ENCODE measurements at places on chromosomes 7 and 10. TPM values are rescaled to one million over a fixed set of nuclear protein-coding genes. Genes with fewer than 3 reads are reported as not detected.

NEUROD6 gene
- total RNA-seq: not detected

TRIL gene
- total RNA-seq: 1.3 TPM

DNA sequence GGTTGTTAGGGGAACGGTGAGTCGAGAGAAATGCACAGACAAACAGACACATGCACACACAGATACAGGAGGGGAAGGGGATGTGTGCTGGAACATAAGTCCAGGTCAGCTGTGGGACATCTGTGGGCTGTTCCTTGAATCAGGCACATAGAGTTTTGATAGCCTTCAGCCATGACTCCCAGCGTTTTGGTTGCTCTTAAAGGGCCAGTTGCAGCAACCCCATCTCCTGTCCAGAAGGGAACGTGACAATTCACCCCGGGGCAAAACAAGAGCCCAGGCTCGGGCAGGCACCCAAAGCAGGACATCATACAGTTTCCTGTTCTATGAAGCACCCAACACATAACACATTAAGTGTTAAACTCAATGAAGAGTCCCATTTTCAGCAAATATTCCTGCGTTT, 9.6 kb downstream of the INSYN2A start:
- H3K27ac ChIP-seq: no peak overlapping the region
- DNase-seq: no peak

GRCh38 chr7:90958647-90959046, 305.6 kb upstream of the FZD1 start:
- H3K4me1 ChIP-seq: peaks cover 12% of the 10 kb centered on the region
- H3K27me3 ChIP-seq: no peaks in the 10 kb centered on the region
- H3K4me3 ChIP-seq: no peak overlapping the region
- no peak for DNase-seq
- H3K27ac ChIP-seq: no peak overlapping the region
- no peaks in the 10 kb centered on the region for H3K36me3 ChIP-seq

DNA sequence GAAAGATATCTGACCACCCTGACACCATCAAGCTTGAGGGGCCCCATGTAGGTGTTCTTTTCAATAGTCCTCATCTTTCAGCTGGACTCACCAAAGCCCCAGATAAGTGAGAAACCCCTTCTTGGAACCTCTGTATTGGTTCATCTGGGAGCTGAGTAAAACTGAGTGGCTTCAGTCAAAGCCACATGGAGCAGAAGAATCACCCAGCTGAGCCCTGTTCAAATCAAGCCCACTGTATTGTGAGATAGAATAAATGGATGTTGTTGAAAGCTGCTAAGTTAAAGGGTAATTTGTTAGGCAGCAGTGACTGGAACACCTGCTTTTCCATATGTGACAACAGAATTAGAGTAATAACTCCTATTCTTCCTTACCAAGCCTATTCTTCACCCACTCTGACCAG, 64.8 kb upstream of the SDK1 start:
- no peak for DNase-seq
- H3K27me3 ChIP-seq: no peaks in the 10 kb centered on the region
- no peak overlapping the region for H3K27ac ChIP-seq
- peaks cover 4% of the 10 kb centered on the region for H3K4me1 ChIP-seq

- no peaks in the 10 kb centered on the region for H3K4me1 ChIP-seq
- DNase-seq: no peak
- H3K36me3 ChIP-seq: no peaks in the 10 kb centered on the region
- H3K4me3 ChIP-seq: no peak overlapping the region
- H3K27ac ChIP-seq: no peak overlapping the region
- no peaks in the 10 kb centered on the region for H3K27me3 ChIP-seq
Measured at GRCh38 chr10:30600005-30600404, 29.5 kb downstream of the LYZL2 start.

GRCh38 chr7:42770114-42770513, 141.8 kb downstream of the C7orf25 start:
- no peaks in the 10 kb centered on the region for H3K4me1 ChIP-seq
- H3K27ac ChIP-seq: no peak overlapping the region
- H3K27me3 ChIP-seq: no peaks in the 10 kb centered on the region
- no peak for DNase-seq
- no peaks in the 10 kb centered on the region for H3K36me3 ChIP-seq
- no peak overlapping the region for H3K4me3 ChIP-seq

GRCh38 chr10:99451981-99452380, 21.6 kb upstream of the GOT1 start:
- no peaks in the 10 kb centered on the region for H3K4me1 ChIP-seq
- no peak for DNase-seq
- H3K36me3 ChIP-seq: no peaks in the 10 kb centered on the region
- H3K27ac ChIP-seq: no peak overlapping the region
- H3K27me3 ChIP-seq: no peaks in the 10 kb centered on the region
